NCI-H2029 treated with DMSO at 0.1 percent for 48 hours (cell line): ENCODE measurements at places on chromosomes 11 and 22.

DNA sequence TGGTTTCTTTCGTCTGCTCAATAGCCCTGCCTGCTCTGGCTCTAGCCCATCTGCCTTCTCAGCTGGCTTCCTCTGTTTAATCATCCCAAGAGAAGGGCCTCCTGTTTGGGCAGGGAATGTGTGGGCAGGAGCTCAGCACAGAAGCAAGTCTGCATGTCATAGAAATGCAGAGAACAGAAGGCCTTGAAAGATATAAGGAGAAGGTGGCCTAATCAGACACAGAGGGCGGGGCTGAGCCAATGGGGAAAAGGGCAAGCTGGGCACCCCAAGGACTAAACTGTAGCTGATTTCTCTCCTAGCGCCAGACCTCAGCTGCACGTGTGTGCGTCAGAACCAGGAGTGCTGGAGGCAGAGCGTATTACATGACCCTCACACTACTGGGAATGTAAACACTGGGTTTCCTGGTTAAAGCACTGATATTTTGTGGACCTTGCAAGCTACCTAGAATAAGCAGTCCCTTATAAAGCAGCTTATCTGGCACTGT lies 7.6 kb upstream of the CCKBR start:
- DNase-seq: no peak

- DNase-seq: no peak
Measured at GRCh38 chr22:23824476-23825245, 14.1 kb downstream of the DERL3 start.

- peak; percentile 53 for DNase-seq
Measured at GRCh38 chr11:15006139-15006759, 34.1 kb upstream of the CALCA start.

DNA sequence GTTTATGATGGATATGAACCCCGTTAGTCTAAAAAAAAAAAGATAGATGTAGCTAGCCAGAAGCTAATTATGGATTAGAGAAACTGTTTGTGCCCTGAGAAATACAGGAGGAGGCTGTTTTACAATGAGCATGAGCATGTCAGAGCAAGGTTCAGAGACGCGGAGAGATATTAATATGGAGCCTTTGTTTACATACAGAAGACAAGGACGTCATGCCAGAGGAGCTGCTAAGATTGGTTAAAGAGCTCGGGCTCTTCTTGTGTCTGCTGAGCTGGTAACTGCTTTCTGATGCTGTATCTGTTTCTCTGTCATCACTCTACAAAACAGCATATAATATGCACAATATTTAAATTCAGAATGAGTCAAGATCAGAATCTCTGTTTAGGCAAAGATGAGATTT lies 24.9 kb upstream of the CCDC89 start:
- DNase-seq: no peak

GRCh38 chr11:114061048-114061680 lies 1.7 kb downstream of the ZBTB16 start:
- DNase-seq: no peak
